ENCODE measurements at places on chromosomes 4 and X.

GRCh38 chrX:10045327-10046000 lies 78.3 kb downstream of the CLDN34 start:
- DNase-seq: no peak

DNA sequence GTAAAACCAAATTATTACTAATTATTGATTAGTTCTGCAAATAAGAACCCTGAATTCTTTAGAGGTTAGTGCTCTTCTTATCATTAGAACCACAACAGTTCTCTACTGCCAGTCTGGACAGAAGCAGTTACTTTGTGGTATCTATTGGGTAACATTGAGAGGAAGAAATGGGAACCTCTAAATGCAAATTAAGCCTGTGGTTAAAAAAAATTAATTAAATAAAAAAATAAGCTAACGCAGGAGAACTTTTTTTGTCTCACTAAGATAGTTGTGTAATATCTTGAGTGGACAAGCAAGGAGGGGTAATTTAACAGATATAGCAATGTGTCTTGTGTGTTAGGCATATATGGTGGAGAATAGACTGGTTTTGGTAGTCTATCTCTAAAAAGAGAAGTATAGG lies 32.9 kb upstream of the TET2 start:
- DNase-seq: no peak

DNA sequence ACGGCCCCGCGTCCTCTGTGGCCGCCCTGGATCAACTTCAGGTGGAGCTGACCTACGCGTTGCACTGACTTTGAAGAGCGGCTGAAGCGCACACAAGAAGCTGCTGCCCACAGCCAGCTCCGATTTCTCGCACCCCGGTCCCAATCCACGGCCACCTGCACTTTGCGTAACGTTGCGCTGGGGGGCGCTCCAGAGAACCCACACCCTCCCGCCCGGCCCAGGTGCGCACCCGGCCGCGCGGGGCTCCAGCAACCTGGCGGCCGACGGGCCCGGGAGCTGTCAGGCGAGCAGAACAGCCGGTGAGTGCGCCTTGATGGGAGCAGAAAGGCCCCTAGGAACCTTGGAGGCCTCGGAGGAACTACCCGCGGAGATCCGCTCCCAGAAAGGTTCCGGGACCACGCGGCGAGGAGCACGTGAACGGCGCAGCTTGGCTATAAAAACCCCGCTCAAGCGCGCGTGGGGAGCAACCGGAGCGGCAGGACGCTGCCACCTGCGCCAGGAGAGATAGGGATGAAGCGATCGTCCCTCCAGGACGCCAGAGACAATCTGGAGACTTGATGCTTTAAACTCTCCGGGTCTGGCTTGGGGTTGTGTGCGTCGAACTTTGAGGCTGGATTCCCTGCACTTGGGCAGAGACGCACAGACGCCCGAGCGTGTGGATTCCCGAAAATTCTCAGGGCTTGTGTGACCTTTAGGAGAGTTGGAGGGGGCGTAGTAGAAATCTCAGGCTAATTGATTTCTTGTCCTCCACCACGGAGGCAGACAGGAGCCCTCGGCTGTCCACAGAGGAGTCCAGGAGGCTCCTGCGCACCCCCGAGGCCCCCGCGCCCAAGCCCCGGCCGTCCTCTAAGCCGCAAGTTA lies 591 bp upstream of the NWD2 start:
- peak; percentile 19 for DNase-seq

GRCh38 chrX:50108264-50108663 lies 92.5 kb downstream of the AKAP4 start:
- no peak for DNase-seq

GRCh38 chr4:119314356-119314755 lies 7.6 kb downstream of the FABP2 start:
- DNase-seq: no peak

DNA sequence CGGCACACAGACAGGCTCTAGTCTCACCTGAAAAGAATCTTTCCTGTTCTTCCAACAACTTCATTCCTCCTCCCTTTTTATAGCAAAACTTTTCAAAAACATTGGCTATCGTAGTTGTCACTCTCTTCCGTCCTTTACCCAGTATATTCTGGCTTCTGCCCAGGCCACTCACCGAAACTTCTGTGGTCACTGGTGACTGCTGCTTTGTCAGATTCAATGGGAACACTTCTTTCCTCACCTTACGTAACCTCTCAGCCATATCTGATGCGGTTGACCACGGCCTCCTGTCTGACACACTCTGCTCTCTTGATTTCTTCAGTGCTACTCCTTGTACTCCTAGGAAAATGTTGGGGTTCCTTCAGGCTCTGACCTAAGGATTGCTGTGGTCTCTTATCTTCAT lies 9.2 kb upstream of the RNF150 start:
- DNase-seq: no peak

GRCh38 chr4:14700544-14700943 lies 301.7 kb upstream of the CPEB2 start:
- no peak for DNase-seq

DNA sequence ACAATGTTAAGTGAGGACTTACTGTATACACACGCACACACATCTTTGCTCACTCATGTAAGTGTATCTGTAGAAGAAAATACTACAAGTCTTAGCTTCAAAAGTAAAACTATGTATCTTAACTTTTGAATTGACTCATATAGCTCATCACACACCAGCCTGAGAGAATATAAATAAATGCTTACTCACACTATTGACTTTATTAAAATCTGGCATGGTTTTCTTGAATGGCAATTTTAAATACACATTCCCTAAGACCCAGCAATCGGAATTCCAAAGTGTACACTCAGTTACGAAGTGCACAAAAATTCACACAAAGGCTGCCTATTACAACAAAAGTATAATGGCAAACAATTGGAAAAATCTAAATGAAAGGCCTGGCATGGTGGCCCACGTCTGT lies 2.0 kb downstream of the ERCC6L start:
- DNase-seq: no peak

DNA sequence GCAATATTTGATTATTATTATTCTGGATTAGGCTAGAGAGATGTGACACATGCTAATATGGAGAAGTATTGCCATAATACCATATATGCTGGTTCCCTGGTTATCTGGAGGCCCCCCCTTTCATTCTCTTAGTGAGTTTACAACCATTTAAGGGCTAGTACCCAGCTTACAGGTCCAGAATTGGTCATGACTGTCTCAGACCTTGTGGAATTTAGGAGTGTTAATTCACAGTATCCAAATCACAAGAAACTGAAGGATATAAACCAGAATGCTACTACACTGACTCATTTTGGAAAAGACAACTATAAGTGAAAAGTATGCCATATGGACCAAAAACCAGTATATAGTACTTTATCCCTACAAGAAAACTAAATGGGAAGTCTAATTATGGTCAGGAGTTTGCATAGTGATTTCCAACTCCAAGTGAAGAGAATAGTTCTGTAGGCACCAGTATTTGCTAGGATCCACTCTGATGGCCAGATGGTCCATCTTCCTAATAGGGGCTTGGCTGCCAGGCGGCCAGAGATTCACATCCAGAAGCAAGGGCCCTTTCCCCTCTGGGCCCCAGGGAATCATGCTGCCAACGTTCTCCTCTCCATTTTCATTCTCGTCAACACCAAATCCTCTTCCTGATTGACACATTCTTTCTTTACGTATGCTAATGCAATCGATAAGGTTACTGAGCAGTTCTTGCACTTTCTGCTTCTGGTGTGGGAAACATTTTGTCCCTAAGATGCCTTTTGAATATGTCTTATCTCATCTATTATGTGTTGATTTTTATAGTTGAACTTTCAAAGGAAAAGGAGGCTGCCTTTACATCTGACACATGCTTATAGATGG lies 123.6 kb downstream of the SHROOM3 start:
- DNase-seq: no peak

GRCh38 chr4:65670020-65670330 lies 314 bp downstream of the EPHA5 start:
- no peak for DNase-seq

GRCh38 chrX:20437683-20438082 lies 171.0 kb upstream of the RPS6KA3 start:
- no peak for DNase-seq

GRCh38 chr4:74625981-74626380 lies 168.3 kb downstream of the BTC start:
- no peak for DNase-seq

DNA sequence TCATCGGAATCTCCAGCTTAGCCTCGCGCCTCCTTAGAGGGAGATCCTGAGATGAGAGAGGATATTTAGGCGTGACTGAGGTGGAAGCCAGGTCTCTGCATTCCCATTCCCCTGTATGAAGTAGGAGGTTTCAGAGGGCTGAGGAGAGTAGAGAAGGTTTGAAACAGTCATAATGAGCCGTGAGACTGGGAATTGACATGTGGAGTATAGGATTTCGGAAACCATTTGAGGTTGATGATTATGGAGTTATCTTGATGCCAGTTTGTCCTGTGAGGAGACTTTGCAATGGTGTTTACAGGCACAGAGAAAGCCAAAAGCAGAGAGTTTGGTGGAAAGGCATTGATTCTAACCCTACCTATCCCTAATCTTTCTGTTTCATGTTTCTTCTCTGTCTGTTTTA lies 2.0 kb downstream of the CHST7 start:
- no peak for DNase-seq

DNA sequence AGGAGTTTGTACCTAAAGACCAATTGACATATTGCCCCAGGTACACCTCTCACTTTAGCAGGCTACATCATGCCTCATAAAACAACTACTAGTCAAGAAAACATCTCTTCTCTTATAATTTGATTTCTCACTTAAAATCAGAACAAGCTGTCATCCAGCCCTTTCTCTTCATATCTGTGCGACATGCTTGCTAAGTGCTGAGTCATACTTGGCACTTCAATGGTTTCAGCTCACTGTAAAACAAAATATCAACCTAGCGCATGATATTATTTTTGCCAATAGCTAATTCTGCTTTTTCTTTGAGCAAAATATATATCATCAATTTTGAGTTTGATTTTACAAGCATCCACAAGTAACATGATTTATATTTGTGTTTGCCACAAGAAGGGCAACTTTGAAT lies 27.9 kb upstream of the FUNDC1 start:
- DNase-seq: no peak

DNA sequence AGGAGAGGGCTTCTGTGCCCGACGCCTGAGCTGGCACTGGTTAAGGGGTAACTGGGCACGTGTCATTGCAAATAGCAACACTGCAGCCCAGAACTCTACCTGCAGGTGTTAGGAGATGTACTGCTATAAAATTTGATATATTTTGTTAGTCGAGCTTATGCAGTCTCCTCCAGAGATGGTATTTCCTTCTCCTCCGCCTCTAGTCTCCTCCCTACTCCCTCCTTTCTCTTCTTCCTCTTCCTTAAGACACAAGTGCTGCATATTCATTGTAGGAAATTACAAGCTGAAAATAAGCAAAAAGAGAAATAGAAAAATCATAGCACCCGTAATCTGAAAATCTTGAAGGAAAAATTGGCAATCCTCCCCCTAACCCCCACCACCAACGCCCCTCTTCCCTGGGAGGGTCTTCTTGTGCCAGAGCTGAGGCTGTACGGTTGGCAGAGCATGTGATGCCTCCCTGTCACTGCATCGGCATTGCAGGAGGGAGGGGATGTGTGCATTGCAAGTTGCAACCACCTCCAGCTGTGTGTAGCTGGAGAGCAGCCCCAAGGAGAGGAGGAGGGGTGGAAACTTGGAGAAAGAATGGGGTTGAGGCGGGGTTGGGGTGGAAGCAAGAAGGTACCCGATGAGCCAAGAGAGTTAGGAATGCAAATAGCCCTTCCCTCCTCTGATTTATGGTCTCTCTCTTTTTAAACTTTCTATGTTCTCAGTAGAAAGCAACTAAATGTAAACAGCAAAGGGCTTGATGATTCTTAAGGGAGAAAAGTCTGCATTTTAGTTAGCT lies 48.3 kb upstream of the MND1 start:
- DNase-seq: no peak

GRCh38 chr4:83629945-83630721 lies 94.2 kb downstream of the GPAT3 start:
- DNase-seq: peak; percentile 9

DNA sequence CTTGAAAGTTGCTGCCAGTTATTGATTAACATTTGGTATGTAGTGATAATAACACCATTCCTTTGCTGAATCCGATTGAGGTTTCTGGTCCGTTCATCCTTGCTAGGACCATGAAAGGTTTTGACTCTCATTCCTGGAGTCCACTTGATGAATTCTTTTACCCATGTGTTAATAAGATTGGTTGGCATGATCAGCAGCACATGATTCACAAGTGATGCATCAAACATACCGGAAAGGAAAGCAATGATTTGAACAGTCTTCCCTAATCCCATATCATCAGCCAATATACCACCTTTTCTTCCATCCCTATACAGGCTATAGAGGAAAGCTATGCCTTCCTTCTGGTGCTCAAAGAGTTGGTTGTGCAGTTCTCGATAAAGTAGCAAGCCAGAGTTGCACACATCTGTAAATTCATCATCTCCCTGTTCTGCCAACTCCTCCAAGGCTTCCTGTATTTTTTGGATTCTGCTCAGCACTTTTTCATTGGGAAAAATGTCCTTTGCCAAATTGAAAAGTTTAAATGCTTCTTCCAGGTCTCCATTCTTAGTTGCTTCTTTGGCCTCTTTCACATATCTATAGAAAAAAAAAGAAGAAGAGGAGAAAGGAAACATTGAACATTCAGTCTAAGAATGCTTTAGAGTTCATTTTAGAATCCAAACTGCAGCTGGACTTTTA lies 26.7 kb downstream of the PIN4 start:
- no peak for DNase-seq

- DNase-seq: no peak
These were observed 340.4 kb downstream of the SH3BGRL start for GRCh38 chrX:81542255-81542654.

DNA sequence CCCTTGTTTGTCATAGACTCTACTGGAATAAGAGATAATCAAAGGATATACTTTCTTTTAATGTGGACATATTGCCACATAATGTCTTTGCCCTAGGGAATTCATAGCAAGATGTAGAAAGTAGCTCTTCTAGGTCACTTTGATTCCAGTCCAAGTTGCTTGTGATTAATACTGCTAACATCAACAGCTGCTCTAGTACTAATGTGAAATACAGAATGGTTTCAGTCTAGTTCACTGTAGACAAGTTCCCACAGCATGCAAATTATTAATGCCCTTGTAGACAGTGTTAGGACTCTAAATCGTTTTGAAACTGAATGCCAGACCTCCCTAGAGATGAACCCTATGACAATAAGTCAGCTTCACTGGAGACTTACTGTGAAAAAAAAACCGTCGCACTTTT lies 494.6 kb upstream of the ATOH1 start:
- DNase-seq: no peak

DNA sequence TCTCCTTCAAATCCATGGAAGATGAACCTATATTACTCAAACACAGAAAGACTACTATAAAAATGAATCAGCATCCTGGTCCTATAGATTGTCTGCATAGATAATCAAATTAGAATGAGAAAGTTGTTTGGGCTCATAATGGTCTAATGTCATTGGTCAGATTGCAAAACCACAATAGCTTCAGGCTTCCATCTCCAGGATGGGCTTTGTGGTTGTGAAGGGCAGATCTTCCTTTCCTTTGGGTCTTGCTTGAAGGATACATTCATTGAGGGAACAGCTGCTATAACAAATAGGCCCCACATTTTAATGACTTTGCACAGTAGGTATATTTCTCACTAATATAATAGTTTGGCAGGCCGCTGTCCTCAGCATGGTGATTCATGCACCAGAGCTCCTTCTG lies 94.3 kb downstream of the REPS2 start:
- no peak for DNase-seq

All from activated CD4-positive, alpha-beta T cell treated with anti-CD3 and anti-CD28 coated beads for 48 hours (primary cell).